ENCODE measurements at places on chromosomes 3 and 15.

DNA sequence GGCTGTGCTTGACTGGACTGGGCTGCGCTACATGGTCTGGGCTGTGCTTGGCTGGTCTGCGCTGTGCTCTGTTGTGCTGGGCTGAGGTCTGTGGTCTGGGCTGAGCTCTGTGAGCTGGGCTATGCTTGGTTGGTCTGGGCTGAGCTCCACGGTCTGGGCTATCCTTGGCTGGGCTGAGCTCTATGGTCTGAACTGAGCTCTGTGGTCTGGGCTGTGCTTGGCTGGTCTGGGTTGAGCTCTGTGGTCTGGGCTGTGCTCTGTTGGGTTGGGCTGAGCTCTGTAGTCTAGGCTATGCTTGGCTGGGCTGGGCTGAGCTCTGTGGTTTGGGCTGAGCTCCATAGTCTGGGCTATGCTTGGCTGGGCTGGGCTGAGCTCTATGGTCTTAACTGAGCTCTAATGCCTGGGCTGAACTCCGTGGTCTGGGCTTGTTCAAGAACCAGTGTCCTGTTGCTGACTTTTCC lies 92.0 kb downstream of the PLXNA1 start:
- peak; percentile 5 for DNase-seq

DNA sequence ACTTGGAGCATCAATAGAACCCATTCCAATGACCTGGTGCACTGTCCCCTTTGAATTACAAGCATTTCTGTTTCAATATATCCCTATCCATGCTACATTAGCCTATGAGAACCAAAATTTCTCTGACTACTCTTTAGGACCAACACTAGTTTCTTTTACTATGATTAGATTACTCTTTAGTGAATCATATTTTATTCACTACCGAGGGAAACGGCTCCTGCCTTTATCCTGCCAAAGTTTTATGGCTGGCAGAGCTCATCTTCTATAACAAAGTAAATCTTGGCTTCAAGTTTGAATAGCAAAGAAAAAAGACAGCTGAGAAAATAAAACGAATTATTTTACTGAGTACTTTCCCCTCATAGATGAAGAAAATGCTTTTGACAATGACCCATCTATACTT lies 120.9 kb downstream of the SLC9A9 start:
- no peak for DNase-seq

GRCh38 chr15:33448151-33448550 lies 137.4 kb downstream of the RYR3 start:
- no peak for DNase-seq

DNA sequence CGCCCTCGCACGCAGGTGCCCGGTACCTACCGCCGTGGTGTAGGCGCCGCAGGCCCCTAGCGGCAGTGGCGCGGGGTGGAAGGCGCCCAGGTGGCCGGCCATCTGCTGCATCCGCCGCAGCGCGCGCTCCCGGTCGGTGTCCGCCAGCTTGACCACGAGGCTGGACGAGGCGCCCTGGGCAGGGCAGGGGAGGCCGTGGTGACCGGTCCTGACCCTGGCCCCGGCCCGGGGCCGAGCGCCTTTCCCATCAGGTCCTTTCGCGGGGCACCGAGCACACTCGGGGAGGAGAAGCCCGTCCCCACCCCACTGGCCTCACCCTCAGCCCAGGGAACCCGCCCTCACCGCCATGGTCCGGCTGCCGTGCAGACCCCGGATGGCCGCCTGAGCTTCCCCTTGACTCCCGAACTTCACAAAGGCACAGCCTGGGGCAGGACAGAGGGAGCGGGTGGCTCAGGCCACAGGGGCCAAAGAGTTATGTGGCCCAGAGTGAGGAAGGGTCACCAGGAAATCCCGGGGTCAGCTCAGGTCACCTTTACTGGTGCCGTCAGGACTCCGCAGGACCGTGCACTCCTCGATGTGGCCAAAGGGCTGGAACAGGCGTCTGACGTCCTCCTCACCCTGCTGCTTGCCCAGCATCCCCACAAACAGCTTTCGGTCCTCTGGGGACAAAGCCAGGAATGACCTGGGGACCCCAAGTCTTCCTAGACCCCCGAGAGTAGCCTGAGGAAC lies 17.4 kb upstream of the PARP6 start:
- DNase-seq = no peak

- DNase-seq = peak; percentile 35
Observed at GRCh38 chr15:38589502-38589901, 24.9 kb upstream of the RASGRP1 start.

DNA sequence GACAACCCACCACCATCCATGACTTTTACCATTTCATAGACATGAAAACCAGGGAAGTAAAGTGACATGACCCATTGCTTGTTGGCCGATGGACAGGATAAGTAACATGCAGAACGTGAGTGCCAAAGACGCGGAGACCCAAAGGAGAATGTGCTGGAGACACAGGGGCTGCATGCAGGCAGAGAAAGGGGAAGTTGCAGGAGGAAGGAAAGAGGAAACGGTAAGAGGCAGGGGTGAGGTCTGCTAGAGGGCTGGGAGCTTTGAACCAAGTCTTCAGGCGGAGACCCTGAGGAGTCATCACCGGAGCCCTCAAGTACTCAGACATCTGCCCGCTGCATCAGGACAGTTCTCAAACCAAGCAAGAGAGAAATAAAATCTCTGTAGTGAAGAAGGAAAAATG lies 34.9 kb downstream of the MAGEF1 start:
- no peak for DNase-seq

DNA sequence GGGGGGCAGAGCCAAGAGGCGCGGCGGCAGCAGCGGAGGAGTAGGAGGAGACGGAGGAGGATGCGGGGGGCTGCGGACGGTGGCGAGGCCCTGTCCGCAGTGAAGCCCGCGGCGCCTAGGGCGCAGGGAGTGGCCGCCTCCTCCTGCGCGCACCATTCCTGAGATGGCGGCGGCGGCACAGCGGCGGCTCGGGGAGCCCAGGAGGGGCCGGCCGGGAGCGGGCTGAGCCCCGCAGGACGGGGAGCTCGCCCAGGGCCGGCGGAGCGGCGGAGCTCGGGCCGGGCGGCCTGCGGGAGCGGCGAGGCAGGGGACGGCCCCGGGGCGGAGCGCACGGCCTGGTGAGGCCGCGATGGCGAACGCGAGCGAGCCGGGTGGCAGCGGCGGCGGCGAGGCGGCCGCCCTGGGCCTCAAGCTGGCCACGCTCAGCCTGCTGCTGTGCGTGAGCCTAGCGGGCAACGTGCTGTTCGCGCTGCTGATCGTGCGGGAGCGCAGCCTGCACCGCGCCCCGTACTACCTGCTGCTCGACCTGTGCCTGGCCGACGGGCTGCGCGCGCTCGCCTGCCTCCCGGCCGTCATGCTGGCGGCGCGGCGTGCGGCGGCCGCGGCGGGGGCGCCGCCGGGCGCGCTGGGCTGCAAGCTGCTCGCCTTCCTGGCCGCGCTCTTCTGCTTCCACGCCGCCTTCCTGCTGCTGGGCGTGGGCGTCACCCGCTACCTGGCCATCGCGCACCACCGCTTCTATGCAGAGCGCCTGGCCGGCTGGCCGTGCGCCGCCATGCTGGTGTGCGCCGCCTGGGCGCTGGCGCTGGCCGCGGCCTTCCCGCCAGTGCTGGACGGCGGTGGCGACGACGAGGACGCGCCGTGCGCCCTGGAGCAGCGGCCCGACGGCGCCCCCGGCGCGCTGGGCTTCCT lies at the start of gene GPR27:
GPR27 (plus strand) TSS at position 155 of the 909 bp plus-strand sequence; CDS start at position 350, 195 bp downstream.
- DNase-seq = no peak

DNA sequence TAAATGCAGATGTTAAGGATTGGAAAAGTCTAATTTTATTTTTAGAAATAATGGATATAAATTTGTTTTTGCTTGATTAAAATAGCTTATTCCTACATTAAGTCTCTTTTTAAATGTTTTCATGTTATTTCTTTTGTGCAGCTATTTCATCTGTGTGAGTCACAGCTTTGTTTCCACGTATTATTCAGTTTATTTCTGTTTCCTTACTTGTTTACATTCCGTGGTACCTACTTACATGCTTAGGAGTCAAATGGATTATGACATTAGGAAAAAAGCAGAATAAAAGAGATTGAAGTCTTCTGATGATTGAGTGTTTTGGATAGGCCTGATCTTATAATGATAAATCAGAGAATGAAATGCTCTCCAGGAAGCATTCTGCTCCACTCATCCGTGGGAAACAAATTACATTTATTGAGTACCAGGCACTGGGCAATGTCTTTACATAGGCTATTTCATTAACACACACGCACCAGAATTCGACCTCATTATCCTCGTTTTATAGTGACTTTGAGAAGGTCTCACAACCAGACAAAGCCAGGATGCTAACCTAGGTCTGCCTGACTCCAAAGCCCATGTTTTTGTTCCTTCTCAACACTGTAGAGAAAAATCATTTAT lies 38.1 kb upstream of the RASA2 start:
- DNase-seq = no peak

- no peak for DNase-seq
Observed at GRCh38 chr15:38176155-38176554, 76.5 kb upstream of the SPRED1 start.

GRCh38 chr3:50396502-50396901 lies 37.2 kb upstream of the TMEM115 start:
- no peak for DNase-seq

DNA sequence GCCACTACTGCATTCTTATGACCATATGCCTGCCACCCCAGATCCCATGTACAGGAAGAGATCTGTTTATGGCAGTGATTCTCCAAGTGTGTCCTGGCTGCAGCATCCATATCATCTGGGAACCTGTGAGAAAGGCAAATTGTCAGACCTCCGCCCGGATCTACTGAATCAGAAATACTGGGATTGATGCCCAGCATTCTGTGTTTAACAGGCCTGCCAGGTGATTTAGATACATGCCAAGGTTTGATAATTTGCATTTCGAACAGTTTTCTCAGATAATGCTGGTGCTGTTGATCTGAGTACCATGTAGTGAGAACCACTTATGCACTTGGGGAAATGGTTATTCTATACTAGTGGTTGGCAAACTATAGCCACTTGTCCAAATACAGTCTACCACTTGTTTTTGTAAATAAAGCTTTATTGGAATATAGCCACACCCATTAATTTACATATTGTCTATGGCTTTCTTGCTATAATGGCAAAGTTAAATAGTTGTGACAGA lies 165.4 kb downstream of the SSR3 start:
- DNase-seq = no peak

DNA sequence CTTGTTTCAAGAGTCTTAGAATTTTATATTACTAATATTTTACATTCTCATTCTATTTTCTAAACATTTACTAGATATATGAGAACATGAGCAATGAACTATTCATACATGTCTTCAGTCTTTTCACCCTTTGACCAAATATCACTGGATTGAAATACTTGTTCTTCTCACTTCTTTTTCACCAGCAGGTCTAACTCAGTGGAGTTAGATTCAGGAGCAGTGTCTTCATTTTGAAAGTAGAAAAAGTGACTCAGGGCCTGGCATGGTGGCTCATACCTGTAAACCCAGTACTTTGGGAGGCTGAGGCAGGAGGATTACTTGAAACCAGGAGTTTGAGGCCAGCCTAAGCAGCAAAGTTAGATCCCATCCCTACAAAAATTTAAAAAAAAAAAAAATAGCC lies 70.8 kb downstream of the USP13 start:
- no peak for DNase-seq

DNA sequence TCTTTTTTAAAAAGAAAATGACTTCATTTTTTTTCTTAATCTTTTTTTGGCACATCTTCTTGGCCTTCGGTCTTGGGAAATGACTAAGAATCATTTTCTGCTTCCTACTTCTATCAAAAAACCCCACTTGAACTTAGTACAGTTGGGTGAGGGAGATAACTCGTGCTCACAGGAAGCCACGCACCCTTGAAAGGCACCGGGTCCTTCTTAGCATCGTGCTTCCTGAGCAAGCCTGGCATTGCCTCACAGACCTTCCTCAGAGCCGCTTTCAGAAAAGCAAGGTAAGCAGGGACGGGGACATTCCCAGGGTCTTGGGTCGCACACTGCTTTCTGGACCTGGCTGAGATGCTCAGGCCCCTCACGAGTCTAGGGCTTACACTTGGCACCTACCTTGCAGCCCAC lies at the start of gene CCR4:
CCR4 (plus strand) TSS at position 235 of the 402 bp plus-strand sequence. CDS start 1,779 bp downstream, outside the sequence.
- peak; percentile 87 for DNase-seq

- DNase-seq = no peak
Observed at GRCh38 chr3:149883134-149883533, 70.1 kb downstream of the RNF13 start.

DNA sequence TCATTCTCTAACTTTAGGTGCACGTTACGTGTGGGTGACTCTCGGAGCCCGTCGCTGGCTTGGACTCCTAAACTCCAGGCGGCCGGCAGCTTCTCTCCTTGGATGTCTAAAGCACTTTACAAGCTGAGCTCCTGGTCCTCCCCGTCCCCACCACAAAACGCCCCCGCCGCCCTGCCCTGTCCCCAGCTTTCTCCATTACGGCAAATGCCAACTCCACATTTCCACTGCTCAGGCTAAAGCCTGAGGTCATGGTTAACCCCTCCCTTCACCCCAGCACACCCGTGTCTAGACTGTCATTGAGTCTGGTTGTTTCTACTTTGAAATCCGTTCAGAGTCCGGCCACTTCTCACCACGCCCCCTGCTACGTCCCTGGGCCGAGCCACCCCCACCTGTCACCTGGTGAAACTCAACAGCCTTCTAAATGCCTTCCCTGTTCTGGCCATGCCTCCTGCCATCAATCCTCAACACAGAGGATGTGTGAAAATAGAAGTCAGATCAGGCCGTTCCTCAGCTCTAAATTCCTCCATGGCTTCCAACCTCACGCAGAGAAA lies 8.1 kb upstream of the PCSK6 start:
- no peak for DNase-seq

DNA sequence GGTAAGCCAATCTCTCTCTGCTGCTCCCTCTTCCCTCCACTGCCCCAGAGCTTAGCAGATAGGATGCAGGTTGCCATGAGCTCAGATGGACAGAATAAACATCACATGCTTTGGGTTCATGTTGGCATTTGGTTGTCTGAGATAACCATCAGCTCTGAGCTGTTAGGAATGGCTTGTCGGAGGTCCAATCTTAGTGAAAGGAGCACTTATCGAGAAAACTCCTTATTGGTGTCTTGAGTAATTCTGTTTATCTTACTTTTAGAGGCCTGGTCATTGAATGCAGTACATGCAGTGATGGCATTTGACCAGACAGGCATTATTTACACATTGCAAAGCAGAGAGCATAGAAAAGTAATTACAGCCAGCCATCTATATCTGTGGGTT lies 99.7 kb downstream of the CEMIP start:
- DNase-seq = no peak
